ENCODE measurements at places on chromosomes 5 and 9. TPM values are rescaled to one million over a fixed set of nuclear protein-coding genes. Genes with fewer than 3 reads are reported as not detected.

The CATSPER3 gene
- 0.39 TPM for total RNA-seq

The IL12B gene
- total RNA-seq: not detected

The ANXA6 gene
- 417 TPM for total RNA-seq

The CCDC192 gene
- total RNA-seq: not detected

The NR4A3 gene
- 36.9 TPM for total RNA-seq

The CCNO gene
- total RNA-seq: not detected

The SPATA31E1 gene
- total RNA-seq: not detected

The PRRT1B gene
- not detected for total RNA-seq

DNA sequence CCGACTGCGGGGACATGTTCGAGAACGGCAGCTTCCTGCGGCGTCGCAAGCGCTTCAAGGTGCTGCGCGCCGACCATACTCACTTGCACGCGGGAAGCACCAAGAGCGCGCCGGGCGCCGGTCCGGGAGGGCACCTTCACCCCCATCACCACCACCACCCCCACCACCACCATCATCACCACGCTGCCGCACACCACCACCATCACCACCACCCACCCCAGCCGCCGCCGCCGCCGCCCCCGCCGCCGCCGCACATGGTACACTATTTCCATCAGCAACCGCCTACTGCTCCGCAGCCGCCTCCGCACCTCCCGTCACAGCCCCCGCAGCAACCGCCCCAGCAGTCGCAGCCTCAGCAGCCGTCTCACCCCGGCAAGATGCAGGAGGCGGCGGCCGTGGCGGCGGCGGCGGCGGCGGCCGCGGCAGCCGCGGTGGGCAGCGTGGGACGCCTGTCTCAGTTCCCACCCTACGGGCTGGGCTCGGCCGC is 514 bp downstream of the FOXB2 start:
- H3K27ac ChIP-seq: no peak overlapping the region
- peaks cover 2% of the 10 kb centered on the region for H3K36me3 ChIP-seq
- H3K4me1 ChIP-seq: peaks cover 37% of the 10 kb centered on the region
- no peak overlapping the region for H3K4me3 ChIP-seq

DNA sequence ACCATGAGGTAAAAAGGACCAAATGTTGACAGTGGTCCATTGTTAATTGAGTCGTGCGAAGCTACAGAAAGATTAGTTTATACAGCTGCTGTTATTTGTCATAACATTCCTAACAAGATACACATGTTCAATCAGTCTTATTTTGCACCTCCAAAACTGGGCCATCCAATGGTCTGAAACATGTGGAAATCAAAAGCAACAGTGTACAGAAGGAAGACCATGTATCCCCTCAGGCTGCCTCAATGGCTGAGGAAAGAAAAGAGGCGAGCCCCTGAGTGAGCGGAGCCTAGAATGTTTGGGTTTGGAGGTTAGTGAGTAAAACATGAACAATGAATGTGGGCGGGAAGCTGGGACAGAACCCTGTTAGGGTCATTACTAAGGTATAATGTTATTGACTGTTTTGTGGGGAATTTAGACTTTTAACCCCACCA is 35.6 kb downstream of the NFIB start:
- H3K27me3 ChIP-seq: peaks cover 25% of the 10 kb centered on the region
- H3K4me3 ChIP-seq: no peak overlapping the region
- no peaks in the 10 kb centered on the region for H3K36me3 ChIP-seq

DNA sequence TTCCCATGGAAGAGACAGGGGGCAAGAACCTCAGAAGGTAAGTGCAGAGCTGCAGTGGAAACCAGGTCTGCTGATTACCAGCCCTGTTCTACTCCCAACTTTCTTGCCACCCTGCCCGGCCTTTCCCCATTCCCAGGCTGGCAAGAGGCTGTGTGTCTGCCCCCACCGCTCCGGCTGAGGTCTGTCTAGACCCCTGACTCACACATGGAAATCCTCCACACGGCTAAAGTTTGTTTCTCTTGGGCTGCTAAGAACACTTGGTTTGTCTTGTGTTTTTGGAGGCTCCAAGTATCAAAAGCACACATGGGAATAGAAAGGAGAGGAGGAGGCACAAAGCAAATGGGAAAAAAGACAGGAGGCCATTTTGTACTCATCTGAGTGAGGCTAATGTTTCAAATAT is 168.3 kb downstream of the GABBR2 start:
- H3K4me1 ChIP-seq: no peaks in the 10 kb centered on the region
- H3K27me3 ChIP-seq: peaks cover 14% of the 10 kb centered on the region
- no peak overlapping the region for H3K27ac ChIP-seq
- no peaks in the 10 kb centered on the region for H3K36me3 ChIP-seq

DNA sequence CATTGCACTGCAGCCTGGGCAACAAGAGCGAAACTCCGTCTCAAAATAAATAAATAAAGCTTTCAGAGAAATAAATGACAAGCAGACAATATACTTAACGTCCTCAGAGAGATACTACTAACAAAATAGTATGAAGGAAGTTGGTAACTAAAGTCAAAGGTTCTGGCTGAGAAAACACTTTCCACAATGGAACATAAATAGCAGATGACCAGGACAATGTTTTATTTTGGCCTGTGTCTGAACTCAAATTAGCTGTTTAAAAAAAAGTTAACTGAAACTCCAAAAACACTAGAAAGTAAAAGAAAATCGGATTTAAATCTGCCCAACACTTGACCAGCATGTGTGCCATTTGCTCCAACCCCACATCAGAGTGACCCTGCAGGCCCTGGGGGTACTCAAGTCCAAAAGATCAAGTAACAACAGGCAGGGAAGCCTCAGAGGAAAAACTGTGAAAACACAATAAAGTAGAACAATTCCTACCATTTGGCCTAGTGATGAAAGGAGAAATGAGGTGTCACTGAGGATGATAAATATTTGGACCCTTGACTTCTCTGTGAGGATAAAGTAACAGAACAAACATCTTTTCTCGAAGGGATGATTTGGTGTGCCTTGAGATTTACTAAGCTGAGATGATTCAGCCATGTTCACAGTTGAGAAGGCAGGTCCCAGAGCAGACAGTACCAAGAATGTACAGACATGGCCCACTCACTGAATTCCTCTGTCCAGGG is 47.7 kb downstream of the LHFPL2 start:
- no peaks in the 10 kb centered on the region for H3K27me3 ChIP-seq
- no peak overlapping the region for H3K27ac ChIP-seq
- no peaks in the 10 kb centered on the region for H3K36me3 ChIP-seq
- no peak overlapping the region for H3K4me3 ChIP-seq

- H3K27me3 ChIP-seq: no peaks in the 10 kb centered on the region
- no peak overlapping the region for H3K4me3 ChIP-seq
- H3K27ac ChIP-seq: no peak overlapping the region
- no peaks in the 10 kb centered on the region for H3K4me1 ChIP-seq
These were observed 34.6 kb upstream of the LRRTM2 start for GRCh38 chr5:138909734-138910133.

DNA sequence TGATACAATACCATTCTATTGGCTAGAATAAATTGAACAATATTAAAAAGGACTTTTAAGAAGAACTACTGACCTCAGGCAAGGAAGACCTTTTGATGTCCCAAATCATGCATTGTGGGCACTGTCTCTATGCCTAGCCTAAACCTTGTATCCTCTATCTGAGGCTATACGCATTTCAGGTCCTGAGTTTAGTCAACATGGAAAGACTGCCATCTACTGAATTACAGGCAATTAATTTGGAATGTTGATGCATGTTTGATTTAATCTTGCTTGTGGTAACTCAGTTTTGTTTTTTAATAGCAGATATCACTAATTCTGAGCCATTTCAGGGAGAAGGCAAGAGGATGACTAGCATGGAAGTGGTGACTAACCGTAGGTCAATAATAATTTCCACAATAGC is 585.3 kb upstream of the CCNG1 start:
- no peak overlapping the region for H3K4me3 ChIP-seq
- no peaks in the 10 kb centered on the region for H3K36me3 ChIP-seq
- no peak for DNase-seq
- H3K27ac ChIP-seq: no peak overlapping the region

DNA sequence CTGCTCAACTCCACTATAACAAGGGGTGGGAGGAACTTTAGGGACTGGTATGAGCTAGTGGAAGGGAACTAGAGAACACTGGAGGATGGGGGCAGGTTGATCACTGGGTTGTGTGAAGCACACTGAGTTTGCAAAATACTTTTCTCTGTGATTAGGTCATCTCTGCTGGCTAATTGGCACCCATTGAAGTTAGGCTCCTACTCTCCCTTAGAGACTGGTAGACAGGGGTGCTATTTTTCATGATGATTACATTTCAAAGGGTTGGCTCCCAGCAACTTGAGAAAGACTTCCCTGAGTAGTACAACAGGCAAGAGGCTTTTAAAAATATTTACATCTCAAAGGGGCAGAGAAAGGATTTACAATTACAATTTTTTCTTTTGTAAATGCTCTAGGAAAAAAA is 50.4 kb upstream of the MTAP start:
- DNase-seq: no peak
- peaks cover 2% of the 10 kb centered on the region for H3K4me1 ChIP-seq
- no peak overlapping the region for H3K27ac ChIP-seq

DNA sequence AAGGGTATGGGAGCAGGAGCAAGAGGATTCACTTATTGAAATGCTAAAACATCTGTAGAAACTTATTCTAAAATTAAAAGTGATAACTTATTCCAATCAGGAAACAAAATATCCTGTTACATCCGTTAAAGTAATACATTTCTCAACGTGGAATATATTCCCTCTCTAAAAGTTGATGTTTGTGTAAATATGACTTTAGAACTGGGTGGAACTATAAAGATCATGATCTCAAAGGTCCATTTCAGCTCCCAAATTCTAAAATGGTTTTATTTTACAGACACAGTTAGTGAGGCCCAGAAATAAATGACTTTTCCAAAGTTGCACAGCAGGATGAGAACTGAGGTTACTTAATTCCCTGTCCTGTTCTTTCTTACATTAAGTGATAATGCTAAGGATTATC is 21.1 kb downstream of the ISOC1 start:
- no peaks in the 10 kb centered on the region for H3K27me3 ChIP-seq
- no peak for DNase-seq
- peaks cover 3% of the 10 kb centered on the region for H3K4me1 ChIP-seq
- H3K27ac ChIP-seq: no peak overlapping the region

DNA sequence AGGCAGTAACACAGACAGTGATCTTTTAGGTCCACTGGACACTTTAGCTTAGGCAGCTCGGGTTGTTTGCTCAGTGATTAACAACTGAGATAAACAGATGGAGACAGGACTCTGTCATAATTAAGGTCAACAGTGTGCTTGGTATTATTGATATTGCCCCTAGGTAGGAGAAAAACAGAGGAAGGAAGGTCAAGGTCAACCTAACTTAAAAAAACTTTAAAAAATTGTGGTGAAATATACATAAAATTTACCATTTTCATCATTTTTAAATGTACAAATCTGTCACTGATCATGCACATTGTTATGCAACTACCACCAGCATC is 2.1 kb upstream of the HSPA4 start:
- no peak overlapping the region for H3K4me3 ChIP-seq
- DNase-seq: no peak
- peaks cover 19% of the 10 kb centered on the region for H3K36me3 ChIP-seq
- H3K27me3 ChIP-seq: no peaks in the 10 kb centered on the region

DNA sequence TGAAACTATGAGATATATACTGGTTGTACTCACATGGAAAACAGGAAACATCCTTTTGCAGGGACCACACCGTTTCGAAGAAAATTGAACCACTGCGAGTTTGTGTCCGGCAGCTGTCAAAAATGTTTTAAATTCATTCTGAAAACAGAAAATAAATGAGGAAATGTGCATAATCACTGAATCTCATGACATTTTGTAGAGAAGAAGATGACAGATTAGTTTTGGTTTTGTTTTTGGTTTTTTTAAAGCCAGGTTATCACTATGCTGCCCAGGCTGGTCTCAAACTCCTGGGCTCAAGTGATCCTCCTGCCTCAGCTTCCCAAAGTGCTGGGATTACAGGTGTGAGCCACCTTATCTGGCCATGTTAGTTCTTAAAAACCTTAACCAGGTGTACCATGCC is 3.5 kb downstream of the TXNDC8 start:
- no peak for DNase-seq
- H3K27me3 ChIP-seq: no peaks in the 10 kb centered on the region
- peaks cover 3% of the 10 kb centered on the region for H3K4me1 ChIP-seq

DNA sequence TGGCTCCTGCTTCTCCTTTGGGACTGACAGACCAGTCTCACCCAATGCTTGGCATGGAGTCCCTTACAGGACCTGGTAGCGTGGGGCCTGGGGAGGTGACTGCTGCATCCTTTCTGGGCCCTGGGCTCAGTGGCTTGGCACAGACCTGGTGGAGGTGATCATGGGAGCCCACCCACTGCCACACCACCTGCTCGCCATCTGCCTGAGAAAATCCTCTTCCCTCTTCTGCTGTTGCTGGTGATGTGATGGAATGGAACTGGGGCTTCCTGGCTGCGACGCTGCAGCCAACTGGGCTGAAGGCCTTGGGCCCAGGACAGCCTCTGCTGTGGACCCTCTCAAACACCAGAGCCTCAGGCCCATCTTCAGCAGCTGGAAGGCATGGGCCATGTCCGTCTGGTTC is 122.5 kb upstream of the PANK3 start:
- no peaks in the 10 kb centered on the region for H3K36me3 ChIP-seq
- no peak for DNase-seq
- H3K27me3 ChIP-seq: no peaks in the 10 kb centered on the region
- no peaks in the 10 kb centered on the region for H3K4me1 ChIP-seq
- no peak overlapping the region for H3K4me3 ChIP-seq

GRCh38 chr5:88955403-88955802 is 72.4 kb upstream of the MEF2C start:
- no peak for DNase-seq
- H3K27ac ChIP-seq: no peak overlapping the region
- no peak overlapping the region for H3K4me3 ChIP-seq
- no peaks in the 10 kb centered on the region for H3K36me3 ChIP-seq
- peaks cover 22% of the 10 kb centered on the region for H3K27me3 ChIP-seq

- no peak overlapping the region for H3K4me3 ChIP-seq
- H3K27me3 ChIP-seq: peaks cover 3% of the 10 kb centered on the region
- DNase-seq: no peak
- no peaks in the 10 kb centered on the region for H3K4me1 ChIP-seq
- H3K36me3 ChIP-seq: no peaks in the 10 kb centered on the region
- H3K27ac ChIP-seq: no peak overlapping the region
These were observed 524.2 kb downstream of the ACTL7B start for GRCh38 chr9:108331596-108331995.

DNA sequence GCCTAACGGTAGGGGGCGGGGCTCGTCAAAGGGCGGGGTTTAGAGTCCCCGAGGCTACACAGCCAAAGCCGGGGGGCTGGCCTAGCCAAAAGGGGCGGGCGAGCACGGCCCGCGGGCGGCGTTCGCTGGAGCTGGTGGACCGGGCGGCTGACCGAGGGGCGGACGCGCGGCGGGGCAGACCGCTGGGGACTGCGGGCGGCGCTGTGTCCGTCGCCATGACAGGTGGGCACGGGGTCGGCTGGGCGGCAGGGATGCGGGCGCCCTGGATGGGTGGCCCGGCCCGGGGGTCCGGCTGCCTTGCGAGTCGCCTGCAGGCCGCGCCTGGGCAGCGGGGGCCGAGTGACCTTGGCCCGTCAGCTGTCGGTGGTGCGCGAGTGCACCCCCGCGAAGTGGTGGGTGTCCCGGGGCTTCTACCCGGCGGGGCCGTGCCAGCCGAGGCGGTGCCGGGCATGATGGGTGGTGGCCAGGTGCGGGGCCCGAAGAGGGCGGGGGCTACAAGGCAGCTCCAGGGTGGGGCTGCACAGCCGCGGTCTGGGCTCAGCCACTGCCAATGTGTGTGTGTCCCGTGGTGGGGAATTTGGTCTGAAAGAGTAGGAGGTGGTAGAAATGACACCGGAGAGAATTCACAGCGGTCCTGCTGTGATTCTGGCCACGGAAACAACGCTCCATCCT is at the start of gene CARD19:
Gene CARD19 (plus strand): TSS at position 87 of the 672 bp plus-strand sequence. CDS start 129 bp downstream, at position 216.
- peak within 1 kb of the TSS; percentile 86 for H3K4me3 ChIP-seq
- H3K27ac ChIP-seq: peak within 1 kb of the TSS; percentile 95
- H3K27me3 ChIP-seq: no peaks in the 10 kb centered on the region

GRCh38 chr5:168286386-168286785 is 5.1 kb upstream of the WWC1 start:
- no peak overlapping the region for H3K27ac ChIP-seq
- no peak for DNase-seq
- no peak overlapping the region for H3K4me3 ChIP-seq
- H3K36me3 ChIP-seq: no peaks in the 10 kb centered on the region
- H3K27me3 ChIP-seq: peaks cover 68% of the 10 kb centered on the region
